Stimulated activated memory B cell treated with anti-CD40 and anti-IgM and Interleukin-4, amounts not matched to agents 10 μg/mL and 1 μg/mL and 100 μg/mL, for 72 hours (primary cell): ENCODE measurements at places on chromosomes 4 and X.

GRCh38 chr4:14096396-14096965 is 469.0 kb upstream of the BOD1L1 start:
- no peak for ATAC-seq

- ATAC-seq, result no peak
Measured at GRCh38 chrX:34119122-34119521, 13.0 kb downstream of the FAM47A start.

- ATAC-seq, result no peak
Measured at GRCh38 chrX:12206413-12206812, 68.1 kb downstream of the FRMPD4 start.

DNA sequence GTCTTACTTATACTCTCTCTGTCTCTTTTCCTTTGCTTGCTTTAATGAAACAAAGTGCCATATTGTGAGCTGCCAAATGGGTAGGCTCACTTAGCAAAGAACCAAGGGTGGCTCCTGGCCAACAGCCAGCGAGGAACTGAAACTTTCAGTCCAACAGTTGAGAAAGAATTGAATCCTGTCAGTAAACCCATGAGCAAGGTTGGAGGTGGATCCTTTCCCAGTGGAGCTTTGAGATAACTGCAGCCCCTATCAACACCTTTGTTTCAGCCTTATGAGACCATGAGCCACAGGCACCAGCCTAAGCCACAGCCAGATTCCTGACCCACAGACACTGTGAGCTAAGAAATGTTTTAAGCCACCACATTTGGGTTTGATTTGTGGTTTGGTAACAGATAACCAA is 362.2 kb downstream of the PDGFC start:
- ATAC-seq, result no peak

DNA sequence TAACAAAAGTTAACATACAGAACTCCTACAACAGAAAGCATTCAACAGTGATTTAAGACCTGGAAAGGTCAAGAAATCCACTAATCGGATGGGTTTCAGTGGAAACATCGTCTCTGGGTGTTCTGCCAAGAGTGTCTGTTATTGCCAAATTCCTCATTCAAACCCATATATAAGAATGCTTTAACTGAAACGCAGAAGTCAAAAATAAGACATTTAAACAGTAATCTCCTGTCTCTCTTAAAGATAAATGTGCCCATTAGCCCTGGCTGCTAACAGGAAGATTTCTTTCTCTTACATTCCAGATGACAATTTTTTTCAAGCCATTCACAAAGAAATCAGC is 31.5 kb downstream of the DCTD start:
- ATAC-seq, result no peak

- peak; percentile 22 for ATAC-seq
Measured at GRCh38 chr4:39043861-39044363, 11.7 kb upstream of the TMEM156 start.

GRCh38 chr4:68349279-68349648 is 626 bp downstream of the YTHDC1 start:
- peak; percentile 14 for ATAC-seq

DNA sequence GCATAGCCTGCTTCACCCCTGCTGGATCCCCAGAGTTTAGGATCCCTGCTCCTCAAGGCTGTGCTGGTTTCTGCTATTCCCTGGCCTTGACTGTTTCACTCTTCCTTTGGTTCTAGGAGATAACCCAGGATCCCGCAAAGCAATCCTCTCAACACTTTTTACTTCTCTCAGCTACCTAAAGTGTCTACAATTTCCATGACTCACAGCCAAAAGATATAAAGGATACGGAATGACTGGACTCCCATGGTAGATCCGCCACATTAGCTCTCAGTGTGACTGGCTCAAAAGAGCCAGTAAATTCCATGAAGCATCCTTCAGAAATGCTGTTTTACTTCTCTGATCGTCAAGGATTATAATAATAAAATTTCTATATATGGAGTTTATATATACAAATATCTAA is 66.3 kb upstream of the TMEM164 start:
- no peak for ATAC-seq

DNA sequence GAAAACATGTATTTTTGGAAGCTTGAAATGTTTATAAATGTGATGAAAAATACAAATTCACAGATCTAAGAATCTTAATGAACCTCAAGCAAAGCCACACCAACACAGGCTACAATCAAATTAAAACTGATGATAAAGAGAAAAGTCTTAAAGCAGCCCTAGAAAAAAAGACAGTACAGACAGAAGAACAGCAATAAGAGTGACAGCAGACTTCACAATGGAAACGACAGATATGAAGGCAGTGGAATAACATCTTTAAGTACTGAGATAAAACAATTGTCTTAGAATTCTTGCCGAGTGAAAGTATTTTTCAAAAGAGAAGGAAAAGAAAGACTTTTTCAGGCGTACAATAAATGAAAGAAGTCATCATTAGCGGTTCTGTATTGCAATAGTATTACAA is 423.6 kb upstream of the LCORL start:
- ATAC-seq, result no peak

- ATAC-seq, result no peak
Measured at GRCh38 chr4:72305080-72305479, 263.9 kb downstream of the ADAMTS3 start.

DNA sequence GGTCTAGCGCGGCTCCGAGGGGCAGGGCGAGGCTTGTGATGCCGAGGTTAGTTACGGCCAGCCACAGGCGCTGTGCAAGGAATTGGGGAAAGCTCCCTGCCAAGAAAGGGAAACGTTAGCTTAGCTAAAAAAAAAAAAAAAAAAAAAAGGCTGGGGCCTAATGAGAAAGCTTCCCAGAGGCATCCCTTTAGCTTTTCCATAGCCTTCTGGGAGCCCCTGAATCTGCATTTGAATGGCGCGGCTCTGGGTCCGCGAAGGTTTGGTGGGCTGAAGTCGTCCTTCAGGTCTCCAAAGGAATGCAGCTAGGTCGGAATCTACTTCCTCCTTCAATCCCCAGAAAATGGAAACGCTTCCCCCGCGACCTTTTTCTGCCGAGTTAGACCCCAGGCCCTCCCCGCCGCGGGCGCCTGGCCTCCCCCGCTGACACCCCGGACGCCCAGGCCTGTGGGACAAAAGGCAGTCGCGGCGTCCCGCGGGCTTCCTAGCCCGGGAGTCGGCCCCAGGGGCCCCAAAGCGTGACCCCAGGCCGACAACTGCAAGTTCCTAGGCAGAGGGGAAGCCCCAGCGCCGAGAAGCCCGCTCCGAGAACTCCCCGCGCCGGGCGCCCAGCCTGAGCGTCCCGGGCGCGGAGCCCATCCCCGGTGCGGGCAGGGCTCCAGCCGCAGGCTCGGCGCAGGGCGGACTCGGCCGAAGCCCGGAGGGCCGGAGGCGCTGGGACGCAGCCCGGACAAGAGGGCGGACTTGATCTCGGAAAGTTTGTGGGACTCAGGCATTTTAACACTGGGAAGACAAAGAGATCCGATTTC is 605 bp upstream of the FAT1 start:
- ATAC-seq, result no peak

- no peak for ATAC-seq
Measured at GRCh38 chr4:110449947-110450346, 26.0 kb upstream of the ENPEP start.

DNA sequence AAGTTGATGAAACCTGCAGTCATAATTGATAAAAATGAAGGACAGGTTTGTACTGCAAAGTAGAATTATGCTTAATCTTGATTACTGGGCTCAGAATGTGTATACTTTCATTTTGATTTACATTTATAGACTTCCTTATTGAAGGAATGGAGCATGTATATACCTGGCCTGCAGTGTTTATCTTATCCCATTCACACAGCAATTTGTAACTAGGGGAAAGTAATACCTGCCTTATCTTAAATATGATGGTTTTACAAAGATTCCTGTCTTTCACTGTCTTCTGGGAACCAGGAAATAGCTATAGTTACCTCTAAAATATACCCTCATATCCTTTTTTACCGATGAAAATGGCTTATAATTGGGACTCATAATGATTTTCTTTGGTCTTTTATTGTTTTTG is 29.7 kb downstream of the ADD1 start:
- no peak for ATAC-seq

DNA sequence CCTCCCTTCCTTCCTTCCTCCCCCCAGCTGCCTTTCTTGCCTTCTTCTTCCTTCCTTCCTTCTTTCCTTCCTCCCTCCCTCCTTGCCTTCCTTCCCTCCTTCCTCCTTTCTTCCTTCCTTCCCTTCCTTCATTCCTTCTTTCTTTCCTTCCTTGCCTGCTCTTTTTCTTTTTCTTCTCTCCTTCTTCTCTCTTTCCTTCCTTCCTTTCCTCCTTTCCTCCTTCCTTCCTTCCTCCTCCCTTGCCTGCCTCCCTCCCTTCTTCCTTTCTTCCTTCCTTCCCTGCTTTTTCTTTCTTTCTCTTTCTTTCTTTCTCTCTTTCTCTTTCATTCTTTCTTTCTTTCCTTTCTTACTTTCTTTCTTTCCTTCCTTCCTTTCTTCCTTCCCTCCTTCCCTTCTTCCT is 49.1 kb downstream of the STK32B start:
- no peak for ATAC-seq

DNA sequence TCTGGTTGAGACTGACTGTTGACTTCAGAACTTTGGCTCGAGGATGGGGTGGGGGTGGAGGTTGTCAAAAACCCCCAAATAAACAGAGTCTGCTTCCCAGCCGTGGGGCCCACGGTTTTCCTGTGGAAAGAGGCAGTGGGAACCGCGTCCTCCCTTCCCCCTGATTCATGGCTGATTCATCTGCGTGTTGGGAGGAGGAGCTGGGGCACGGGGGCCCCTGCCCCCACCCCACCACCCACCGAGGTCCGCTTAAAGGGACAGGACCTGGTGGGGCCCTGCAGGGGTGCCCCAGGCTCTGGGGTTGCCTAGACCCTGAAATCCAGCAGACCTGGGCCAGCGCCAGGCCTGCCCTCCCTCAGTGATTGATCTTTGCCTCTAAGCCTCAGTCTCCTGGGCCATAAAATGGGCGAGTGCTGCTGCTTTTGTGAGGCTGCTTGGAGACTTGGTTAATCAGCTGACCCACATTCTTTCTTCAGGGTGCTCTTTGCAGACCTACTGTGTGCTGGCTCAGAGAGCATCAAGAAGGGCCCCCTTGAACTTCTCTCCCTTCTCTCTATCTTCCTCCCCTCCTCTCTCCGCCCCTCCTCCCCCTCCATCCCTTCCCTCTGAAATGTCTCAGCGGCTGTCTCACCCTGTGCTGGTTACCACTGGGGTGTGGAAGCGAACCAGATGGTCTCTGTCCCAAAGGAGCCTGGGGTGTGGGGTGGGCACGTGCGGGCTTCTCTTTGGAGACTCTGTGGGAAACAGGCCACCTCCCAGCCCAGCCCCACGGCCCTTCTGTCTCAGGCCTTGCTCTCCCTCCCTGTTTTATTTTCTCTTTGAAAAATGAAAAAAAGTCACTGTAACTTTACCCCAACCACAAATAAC is 9.1 kb downstream of the HTRA3 start:
- ATAC-seq, result no peak

DNA sequence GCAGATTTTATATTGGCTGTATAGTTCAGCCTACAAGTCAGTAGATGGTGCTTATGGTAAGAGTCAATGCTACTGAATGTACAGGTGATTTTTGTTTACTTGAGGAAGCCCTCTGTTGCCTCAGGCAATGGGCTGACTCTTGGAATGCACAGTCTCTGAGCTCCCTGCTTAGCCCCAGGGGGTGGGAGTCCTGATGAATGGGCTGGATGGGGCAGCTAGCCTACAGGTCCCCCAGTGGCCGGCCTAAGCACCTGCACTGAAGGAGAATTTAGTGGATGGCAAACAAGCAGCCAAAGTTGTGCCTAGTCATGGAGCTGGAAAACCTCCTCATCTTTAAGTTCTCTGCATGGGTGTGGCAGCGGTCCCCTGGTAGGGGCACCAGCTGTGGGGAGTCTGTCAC is 101.8 kb upstream of the CXorf51B start:
- no peak for ATAC-seq

DNA sequence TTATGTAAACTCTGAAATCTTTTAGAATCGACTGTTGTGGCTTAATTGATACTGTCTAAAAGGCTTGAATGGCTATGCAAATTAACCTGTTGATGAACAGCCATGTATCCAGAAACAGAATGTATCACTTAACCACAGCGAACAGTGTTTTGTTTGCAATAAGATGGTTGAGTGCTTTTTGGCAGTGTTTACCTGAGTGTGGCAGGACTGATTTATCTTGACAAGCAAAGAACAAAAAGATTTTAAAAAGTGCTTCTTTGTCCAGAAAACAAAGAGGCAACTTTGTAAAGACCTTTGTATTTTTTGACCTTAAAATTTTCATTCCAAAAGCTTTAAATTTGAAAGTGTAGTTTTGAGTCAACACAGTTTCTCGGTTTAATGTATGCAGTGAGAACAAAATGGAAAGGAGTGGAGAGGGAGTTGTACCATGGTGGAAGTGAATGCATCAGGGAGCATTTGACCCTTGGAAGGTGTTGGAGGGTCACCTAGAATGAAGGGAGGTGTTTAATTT is 18.0 kb downstream of the ARHGAP10 start:
- ATAC-seq, result no peak

- ATAC-seq, result no peak
Measured at GRCh38 chr4:141255016-141255415, 34.3 kb downstream of the ZNF330 start.

- ATAC-seq, result no peak
Measured at GRCh38 chr4:58166490-58166889, 1056.3 kb upstream of the IGFBP7 start.

DNA sequence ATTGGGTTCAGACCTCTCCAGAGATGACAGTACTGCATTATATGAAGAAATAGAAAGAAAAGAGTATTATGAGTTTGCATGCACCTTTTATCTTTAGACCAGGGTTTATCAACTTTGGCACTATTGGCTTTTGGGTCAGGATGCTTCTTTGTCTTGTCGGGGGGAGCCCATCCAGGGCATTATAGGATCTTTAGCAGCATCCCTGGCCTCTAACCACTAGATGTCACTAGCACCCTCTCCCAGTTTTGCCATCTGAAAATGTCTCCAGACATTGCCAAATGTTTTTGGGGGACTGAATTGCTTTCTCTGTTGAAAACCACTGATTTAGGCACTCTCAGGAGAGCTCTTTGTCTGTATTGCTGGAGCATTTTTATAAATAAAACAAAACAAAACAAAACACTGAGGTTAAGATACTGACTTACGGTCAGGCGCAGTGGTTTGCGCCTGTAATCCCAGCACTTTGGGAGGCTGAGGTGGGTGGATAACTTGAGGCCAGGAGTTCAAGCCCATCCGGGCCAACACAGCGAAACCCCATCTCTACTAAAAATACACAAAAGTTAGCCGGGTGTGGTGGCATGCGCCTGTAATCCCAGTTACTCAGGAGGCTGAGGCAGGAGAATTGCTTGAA is 23.6 kb downstream of the CA5B start:
- no peak for ATAC-seq

- peak; percentile 83 for ATAC-seq
Measured at GRCh38 chr4:1693131-1693896, 9.2 kb upstream of the FAM53A start.
